ENCODE measurements at places on chromosomes 4 and X.

DNA sequence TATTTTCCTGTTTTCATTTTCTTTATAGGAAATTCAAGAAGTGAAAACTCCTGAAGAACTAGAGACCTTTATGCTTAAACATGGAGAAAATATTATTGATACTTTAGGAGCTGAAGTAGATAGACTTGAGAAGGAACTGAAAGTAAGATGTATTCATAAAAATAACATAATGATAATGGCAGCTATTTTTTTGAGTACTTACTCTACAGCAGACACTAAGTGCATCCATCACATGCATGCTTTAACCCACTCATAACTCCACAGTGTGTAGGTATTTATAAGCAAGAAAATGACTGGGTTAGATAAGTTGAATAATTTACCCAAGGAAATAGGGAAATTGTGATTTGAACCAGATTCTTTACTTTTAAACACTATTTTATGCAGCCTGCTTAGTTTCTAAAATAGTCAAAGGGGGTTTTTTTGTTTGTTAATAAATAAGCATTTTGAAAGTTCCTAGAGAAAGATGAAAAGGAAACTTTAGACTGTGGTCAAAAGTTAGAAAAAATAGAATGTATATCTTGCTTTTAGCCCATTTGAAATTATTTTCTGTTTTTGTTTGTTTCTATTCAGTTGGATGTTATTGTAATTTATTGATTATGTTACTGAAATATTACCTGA lies 74.2 kb downstream of the BEND4 start:
- DNase-seq = no peak

GRCh38 chr4:99817309-99817890 lies 773 bp downstream of the DAPP1 start:
- DNase-seq = no peak

DNA sequence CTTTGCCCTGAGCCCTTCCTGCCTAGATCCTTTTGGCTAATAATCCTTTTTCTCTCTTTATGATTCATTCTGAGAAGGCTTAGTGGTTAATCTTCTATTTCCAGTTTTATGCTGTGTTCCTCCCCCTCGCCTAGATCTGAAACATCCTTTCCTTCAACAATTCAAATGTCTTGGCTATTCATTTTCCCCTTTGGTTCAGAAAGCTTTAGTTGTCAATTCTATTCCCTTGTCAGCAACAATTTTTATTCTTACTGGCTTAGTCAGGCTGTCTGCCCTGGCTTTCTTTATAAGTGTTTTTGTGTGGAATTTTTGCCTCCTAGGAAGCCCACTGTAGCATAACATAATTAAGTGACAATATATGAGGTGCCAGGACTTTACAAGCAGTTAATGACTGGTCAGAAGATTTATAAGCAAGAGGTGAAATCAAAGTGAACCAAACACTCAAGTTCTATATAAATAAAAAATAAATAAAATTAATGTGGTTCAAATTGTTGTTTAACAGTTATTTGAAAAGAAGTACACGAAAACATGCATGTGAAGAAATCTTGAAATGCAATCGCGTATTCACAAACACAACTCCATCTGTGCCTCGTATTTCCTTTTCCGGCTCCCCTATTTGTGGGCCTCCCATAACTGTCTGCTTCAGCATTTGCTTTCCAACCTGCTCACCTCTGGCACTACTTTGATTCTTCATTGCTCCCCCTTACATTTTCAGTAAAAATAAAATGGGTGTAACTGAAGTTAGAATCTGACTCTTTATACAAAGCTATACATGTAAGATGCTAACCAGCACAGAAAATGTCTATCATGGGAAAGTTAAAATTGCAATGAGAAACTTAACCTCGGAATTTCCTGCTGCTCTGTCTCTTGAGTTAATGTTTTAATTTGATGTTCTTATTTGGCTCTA lies 235.4 kb downstream of the SPRY1 start:
- no peak for DNase-seq

DNA sequence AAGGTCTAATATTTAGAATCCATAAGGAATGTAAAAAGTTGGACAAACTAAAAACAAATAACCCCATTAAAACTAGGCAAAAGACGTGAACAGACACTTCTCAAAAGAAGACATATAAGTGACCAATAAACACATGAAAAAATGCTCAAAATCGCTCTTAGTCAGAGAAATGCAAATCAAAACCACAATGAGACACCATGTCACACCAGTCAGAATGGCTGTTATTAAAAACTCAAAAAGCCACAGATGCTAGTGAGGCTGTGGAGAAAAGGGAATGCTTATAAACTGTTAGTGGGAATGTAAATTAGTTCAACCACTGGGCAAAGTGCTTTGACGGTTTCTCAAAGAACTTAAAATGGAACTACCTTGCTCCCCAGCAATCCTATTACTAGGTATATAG lies 674.3 kb upstream of the MAGEB2 start:
- DNase-seq = no peak

GRCh38 chrX:2658585-2659292 lies 32.4 kb upstream of the CD99 start:
- DNase-seq = no peak

- DNase-seq = no peak
Observed at GRCh38 chr4:120821977-120822376, 100.5 kb downstream of the PRDM5 start.

GRCh38 chr4:87068583-87069021 lies 133.8 kb downstream of the AFF1 start:
- no peak for DNase-seq

GRCh38 chrX:85221361-85221760 lies 22.2 kb downstream of the SATL1 start:
- no peak for DNase-seq

GRCh38 chr4:181548873-181549575 lies 694.2 kb upstream of the TENM3 start:
- DNase-seq = no peak

GRCh38 chrX:10171249-10171648 lies 14.5 kb downstream of the CLCN4 start:
- DNase-seq = no peak

DNA sequence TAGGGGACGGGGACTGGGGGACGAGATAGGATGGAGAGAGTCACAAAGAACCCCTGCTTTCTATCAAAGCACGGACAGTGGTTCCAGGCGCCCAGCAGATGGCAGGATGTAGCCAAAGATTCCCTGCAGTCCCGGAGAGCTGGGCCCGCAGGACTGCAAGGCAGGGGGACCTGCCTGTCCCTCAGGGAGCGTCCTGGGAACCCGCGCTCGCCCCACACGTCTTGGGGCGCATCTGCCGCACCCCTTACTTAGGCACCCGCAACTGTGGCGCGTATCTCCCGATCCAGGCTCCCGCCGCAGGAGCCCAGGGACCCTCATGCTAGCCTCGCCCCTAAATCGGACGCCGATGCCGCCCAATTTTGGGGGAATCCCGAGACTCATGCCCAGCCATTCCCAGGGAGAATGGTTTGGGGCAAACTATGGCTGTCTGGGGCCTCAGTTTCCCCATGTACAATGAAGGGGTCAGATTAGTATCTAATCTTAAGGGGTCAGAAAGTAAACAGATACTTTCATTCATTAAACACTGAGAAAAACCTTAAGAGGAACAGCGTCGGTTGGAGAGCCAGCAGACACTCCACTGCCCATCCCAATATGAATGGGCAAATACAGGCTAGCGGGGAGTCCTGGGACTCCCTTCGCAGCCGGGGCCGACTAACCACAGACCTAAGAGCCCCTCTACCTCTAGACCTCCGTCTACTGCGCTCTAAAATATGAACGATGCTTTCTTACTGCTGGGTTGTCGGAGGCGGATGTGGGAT lies 581 bp upstream of the STK32B start:
- DNase-seq = no peak

DNA sequence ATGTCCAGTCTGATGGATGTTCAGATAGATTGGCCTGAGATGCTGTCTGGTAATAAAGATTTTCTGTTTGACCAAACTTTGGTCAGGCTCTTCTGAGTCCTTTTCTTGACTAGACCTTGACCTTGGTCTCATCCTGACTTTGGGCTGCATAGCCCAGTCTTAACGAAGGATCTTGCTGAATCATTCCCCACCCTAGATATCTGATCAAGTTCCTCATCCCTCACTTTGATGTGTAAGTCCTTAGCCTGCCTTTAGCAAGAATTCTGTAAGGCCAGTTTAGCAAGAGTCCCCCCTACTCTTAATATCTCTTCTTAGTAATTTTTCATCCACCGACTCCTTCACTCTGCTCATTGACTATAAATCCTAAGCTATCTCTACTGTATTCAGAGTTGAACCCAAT lies 244.4 kb upstream of the JADE1 start:
- no peak for DNase-seq

GRCh38 chr4:18847249-18847890 lies 825.8 kb upstream of the LCORL start:
- DNase-seq = no peak

DNA sequence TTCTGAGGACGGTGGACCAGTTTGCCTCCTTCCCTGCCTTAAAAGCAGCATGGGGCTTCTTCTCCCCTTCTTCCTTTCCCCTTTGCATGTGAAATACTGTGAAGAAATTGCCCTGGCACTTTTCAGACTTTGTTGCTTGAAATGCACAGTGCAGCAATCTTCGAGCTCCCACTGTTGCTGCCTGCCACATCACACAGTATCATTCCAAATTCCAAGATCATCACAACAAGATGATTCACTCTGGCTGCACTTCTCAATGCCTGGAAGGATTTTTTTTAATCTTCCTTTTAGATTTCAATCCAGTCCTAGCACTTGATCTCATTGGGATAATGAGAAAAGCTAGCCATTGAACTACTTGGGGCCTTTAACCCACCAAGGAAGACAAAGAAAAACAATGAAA lies 255.3 kb downstream of the RAPGEF2 start:
- no peak for DNase-seq

GRCh38 chr4:13284932-13285331 lies 199.2 kb downstream of the RAB28 start:
- no peak for DNase-seq

- DNase-seq = no peak
Observed at GRCh38 chr4:101649790-101650515, 140.6 kb upstream of the BANK1 start.

- no peak for DNase-seq
Observed at GRCh38 chr4:61380865-61381264, 180.7 kb downstream of the ADGRL3 start.

DNA sequence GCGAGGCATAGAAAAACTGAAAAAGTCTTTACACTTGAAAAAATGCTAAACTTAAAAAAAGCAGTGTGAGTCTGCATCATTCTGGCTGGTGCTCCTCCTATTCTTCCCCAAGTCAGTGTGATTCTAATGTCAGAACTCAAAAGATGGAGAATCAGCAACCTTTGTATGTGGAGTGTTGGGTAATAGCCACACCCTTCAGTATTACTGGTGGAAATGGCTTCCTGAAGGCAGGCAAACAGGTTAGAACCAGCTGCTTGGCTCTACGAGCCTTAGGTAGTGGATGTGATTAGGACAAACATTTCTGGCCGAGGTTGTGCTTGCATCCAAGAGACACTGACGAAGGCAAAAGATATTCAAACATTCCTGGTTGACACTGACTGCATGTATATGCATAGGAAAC lies 353.4 kb upstream of the TACR3 start:
- DNase-seq = no peak

GRCh38 chr4:16942491-16942890 lies 44.0 kb upstream of the LDB2 start:
- DNase-seq = no peak

- DNase-seq = no peak
Observed at GRCh38 chr4:49221209-49221608, 235.1 kb downstream of the CWH43 start.

- DNase-seq = no peak
Observed at GRCh38 chrX:44569122-44569521, 26.5 kb upstream of the FUNDC1 start.

DNA sequence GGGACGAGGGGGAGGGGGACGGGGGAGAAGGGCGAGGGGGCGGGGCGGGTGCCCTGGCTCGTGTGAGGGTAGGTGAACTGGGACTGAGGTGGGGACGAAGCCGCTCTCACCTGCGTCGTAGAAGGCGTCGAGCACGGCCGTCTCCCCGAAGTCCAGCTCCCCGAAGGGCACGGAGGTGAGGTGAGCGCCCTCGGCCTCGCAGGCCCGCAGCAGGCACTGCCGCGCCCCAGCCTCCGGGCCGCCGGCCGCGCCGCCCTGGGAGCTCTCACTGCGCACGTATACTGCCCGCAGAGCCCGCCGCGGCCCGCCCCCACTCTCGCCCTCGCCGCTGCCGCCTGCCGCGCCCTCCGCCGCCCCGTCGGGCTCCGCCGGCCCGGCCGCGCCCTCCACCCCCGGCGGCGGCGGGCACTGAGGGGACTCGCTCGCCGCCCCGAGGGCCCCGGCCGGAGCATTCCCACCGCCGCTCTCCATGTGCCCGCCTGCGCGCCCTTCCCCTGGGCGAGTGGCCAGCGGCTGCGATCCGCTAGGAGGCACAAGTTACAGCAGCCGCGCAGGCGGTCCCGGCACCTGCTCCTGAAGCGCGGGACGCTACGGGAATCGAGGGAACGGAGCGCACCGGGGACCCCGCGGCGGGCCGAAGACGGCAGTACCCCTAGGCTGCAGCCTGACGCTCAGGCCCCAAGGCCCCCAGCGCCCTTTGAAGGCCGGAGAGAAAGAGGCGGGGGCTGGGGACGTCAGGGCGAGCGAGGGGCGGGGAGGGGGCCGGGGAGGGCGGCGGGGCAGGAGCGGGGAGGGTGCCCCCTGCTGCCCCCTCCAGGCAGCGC lies at the start of gene MAP3K15:
Gene MAP3K15 (minus strand): TSS at position 718 of the 824 bp plus-strand sequence. CDS start 247 bp downstream, at position 471.
- DNase-seq = no peak

- no peak for DNase-seq
Observed at GRCh38 chr4:47654972-47655693, 170.1 kb downstream of the ATP10D start.

- no peak for DNase-seq
Observed at GRCh38 chr4:164924670-164925238, 47.8 kb downstream of the APELA start.

- no peak for DNase-seq
Observed at GRCh38 chr4:168508683-168509082, 11.8 kb downstream of the PALLD start.

DNA sequence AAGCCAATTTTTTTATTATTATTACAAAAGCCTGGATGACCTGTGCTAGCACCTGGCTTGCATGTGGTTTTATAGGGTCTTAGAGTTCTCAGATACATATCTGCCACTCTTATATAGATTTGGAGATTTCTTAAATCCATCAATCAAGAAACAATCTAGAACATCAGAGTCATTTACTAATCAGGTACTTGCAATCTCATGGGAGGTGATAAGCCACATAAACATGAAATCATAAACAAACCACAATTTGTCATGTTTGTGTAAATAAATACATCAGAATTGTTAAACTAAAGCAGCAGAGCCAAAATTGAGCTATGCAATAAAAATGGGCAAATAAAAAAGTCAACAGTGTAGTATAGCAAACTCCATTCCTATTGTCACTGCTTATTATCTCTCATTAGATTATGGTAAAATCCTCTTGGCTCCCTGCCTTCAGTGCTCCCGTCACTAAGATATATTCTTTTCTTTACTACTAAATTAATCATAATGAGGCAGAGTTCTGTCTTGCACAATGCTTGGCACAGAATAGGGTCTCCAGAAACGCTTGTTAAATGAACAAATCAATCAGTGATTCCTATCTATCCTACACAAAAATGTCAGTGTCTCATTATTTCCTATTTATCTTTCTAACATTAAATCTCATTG lies 108.7 kb upstream of the TTC29 start:
- no peak for DNase-seq
